Transverse colon (tissue), 4 donors: ENCODE measurements at places on chromosomes 6 and 20.

DNA sequence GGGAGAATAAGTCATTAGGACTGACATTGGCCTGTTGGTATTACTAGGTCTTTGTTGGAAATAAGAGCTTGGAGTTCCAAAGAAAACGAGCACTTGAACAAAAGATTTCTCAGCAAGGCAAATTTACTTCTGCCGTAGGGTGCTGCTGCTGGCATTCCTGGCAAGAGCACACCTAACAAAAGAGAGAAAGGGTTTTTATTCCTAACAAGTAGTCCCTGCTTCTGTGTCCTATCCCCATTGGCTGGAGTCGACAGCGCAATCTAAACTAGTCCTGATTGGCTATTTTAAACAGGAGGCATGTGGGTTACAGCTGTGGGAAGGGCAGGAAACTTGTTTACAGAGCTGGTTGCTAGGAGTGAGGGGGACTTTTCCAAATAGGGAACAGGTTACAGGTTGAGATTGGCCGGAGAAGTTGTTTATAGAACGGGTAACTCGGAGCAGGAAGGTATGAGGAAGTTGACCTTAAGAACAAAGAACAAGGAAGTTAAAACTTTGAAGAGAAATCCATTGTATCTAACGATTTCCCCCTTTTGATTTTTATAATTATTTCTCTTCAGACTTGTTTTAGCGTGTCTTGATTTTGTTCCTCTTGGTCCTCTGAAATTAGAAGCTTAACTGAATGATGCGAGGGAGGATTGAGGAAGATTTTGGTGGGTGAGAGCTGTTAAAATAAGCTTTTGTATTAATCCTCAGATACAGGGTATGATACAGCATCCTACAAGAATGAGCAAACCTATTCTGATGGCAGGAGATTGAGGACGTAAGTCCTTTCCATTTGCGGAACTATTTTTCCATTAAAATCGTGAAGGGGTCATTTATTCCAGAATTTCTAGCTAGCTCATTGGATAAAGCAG, 3.4 kb upstream of the ZNFX1 start:
- no peak for DNase-seq

DNA sequence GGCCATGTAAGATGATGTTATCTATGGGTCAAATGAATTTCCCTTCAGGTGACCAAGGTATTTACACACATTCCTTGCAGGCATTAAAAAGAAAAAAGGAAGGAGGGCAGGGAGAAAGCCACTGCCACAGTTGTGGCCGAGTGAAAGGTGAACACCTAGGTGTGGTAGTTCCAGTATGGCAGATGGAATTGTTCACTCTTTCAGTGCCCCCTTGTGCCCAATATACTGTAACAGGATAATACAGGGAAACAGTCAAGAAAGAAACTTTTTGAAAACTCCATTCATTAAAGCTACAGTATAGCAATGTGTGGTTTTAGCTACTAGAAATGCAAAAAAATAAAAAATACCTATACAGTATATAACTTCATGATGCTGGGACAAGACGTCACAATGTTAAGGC, 52.1 kb downstream of the BMP2 start:
- peak; percentile 19 for DNase-seq

GRCh38 chr6:28167068-28167467, 25.4 kb downstream of the ZKSCAN8 start:
- no peak for DNase-seq

- no peak for DNase-seq
Observed at GRCh38 chr6:96196633-96197032, 180.9 kb downstream of the FUT9 start.

- peak; percentile 96 for DNase-seq
Observed at GRCh38 chr20:57560554-57561355, at the start of gene PCK1. Gene PCK1, plus strand, starts transcription at chr20:57561110. Its CDS starts 302 bp downstream, at chr20:57561412.

GRCh38 chr6:47853766-47854165, 71.9 kb downstream of the OPN5 start:
- no peak for DNase-seq

GRCh38 chr6:16733085-16733484, 28.2 kb downstream of the ATXN1 start:
- DNase-seq = no peak

GRCh38 chr6:29925727-29926412, 16.5 kb upstream of the HLA-A start:
- DNase-seq = no peak

GRCh38 chr6:89027756-89028155, 52.8 kb upstream of the PNRC1 start:
- no peak for DNase-seq

- no peak for DNase-seq
Observed at GRCh38 chr6:34917626-34918285, 28.7 kb downstream of the ANKS1A start.

GRCh38 chr6:136991646-136992045, 53.1 kb downstream of the IL20RA start:
- no peak for DNase-seq

DNA sequence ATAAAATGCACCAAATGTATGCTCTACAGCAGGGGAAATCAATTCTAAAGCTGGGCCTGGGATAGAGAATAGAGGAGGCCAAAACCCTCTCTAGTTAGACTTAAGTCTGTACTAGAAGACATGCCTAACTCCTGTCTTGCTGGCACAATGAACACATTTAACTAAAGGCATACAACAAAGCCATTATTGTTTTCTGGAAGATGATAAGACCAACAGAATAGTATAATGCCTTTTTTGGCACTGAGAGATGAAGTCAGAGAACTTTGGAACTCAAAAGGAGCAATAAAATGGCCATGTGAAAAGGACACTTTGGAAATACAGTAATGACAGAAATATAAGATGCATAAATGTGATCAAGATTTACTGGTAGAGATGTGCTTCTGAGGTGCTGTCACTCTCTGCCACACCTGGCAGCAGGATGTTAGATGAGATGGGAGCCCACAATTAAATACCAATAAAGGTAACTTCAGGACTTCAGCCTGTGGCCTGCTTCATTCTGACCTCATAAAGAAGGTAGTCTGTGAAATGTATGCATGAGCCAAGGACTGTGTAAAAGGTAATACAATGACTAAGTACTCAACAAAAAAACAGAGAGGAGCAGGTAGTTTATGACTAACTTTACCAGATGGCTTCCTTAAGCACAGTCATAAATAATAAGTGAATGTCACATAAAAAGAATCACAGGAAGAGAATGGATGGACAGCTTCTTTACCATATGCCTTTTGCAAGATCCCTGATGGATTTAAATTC, 333.4 kb downstream of the BCKDHB start:
- DNase-seq = no peak

DNA sequence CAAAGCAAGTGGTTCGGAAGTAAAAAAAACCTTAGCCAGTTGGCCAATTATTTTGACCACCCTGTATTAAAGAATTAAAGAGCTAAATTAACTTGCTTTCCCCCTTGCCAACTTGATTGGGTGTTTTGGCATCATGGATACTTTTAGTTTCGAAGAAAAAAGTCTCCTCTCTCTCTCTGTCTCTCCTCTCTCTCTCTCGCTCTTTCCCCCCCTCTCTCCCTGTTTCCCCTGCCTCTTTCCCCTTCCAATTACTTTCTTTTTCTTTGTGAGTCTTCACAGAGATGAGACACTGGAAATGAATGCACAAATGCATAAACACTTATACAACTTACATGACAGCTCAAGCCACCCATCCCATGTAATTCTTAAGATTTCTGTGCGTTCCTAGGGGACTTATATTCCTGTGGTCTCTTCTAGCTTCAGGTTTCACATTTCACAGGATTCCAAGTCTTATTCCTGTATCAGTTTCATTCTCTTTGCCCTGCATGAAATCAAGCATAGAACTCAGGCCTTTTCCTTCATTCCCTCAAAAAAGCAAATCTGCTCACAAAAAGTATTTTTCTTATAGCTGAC, 32.9 kb upstream of the EYA4 start:
- no peak for DNase-seq

GRCh38 chr6:21594416-21595281, 1.1 kb downstream of the SOX4 start:
- peak; percentile 60 for DNase-seq

GRCh38 chr6:2680264-2680922, 70.3 kb downstream of the MYLK4 start:
- no peak for DNase-seq

GRCh38 chr20:11378252-11378651, 539.4 kb upstream of the BTBD3 start:
- DNase-seq = no peak

DNA sequence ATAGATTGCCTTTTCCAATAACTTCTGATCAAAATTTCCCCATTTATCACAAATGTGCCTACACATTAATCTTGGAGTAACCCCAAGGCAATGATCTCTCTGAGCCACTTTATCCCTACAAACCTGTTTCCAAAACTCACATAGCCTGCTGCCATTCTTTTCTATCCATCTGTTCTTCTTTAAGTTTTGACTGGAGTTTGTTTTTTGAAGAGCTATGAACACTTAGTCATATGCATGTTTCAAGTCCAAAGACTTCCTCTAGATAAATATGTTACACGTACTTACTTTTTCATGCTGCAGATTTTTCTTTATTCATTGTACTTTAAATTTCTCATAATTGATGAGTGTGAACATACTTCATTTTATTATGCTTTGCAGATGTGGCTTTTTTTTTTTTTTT, 488.9 kb upstream of the CITED2 start:
- no peak for DNase-seq

DNA sequence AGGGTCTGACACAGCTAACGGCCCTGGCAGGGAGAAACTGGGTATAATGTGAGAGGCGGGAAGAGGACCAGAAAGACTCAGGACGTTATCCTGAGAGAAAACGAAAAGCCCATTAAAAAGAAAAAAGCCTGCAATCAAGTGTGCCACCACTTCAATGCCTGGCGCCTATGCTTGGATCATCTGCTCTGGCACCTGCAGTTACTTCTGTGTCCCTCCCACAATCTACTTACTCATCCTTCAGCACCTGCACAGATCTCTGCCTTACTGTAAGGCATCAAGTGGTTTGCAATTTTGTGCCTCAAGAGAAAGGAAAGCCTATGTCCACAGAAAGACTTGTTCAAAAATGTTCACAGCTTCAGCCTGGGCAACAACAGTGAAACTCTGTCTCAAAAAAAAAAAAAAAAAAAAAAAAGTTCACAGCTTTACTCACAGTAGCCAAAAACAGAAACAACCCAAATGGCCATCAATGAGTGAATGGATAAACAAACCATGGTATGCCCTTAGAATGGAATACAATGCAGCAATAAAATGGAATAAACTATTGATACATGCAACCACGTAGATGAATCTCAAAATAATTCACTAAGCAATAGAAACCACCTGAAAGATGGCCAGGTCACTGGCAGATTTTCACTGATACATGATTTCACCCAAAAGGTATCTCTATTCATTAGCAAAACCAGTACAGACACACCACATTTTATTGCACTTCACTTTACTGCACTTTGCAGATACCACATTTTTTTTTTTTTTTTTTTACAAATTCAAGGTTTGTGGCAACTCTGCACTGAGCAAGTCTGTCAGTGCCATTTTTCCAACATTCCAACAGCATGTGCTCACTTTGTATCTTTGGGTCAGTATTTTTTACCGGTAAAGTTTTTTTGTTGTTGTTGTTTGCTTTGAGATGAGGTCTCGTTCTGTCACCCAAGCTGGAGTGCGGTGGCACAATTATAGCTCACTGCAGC, 48.6 kb downstream of the ABHD12 start:
- no peak for DNase-seq

- no peak for DNase-seq
Observed at GRCh38 chr6:159665868-159666635, 27.0 kb downstream of the SOD2 start.

GRCh38 chr6:6875818-6876470, 231.8 kb upstream of the RREB1 start:
- no peak for DNase-seq

DNA sequence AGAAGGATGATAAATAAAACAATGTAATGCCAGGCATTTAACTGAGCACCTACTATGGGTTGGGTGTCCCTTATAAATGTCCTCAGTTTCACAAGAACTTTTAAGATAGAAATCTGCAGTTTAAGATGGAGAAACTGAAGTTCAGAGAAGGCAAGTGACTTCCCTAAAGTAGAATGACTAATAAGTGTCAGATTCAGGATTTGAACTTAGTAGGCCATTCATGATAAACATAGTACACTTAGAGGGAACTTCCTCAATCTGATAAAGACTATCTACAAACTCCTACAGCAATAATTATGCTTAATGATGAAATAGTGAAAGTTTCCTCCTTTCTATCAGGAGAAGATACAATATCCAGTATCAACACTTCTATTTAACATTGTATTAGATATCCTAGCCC, 43.9 kb downstream of the NCR2 start:
- DNase-seq = no peak

- DNase-seq = no peak
Observed at GRCh38 chr20:63854766-63855362, 6.4 kb upstream of the ABHD16B start.

GRCh38 chr20:10419550-10420133, 14.4 kb downstream of the MKKS start:
- DNase-seq = no peak

DNA sequence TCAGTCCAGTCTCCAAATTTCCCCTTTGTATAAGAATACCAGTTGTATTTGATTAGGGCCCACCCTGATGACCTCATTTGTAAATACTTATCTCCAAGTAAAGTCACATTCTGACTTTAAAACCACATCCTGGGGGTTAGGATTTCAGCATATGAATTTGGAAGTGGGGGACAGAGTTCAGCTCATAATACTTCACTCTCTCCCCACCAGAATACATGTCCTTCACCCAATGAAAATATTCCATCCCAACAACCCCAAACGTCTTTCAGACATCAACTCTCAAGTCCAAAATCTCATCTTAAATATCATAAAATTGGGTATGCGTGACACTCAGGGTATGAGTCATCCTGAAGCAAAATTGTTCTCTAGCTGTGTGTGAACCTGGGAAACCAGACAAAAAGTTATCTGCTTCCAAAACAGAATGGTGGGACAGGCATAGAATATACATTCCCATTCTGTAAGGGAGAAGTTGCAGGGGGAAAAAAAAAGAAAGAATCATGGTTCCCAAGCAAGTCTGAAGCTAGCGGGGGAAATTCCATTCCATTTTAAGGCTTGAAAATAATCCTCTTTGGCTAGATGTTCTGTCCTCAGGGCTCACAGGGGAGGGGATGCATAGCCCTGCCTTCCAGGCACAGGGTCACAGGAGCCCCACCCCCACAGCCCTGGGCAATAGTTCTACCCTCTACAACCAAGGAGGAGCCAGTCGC, 113.9 kb downstream of the ADAT2 start:
- no peak for DNase-seq

- DNase-seq = no peak
Observed at GRCh38 chr6:28634761-28635546, 109.3 kb downstream of the GPX5 start.

- peak; percentile 61 for DNase-seq
Observed at GRCh38 chr6:106520711-106521401, 108.4 kb downstream of the RTN4IP1 start.

- no peak for DNase-seq
Observed at GRCh38 chr6:140319209-140319608, 944.8 kb upstream of the CITED2 start.
